ENCODE measurements at places on chromosomes 4 and X.

- no peak for DNase-seq
Observed at GRCh38 chr4:120331486-120332370, 265.1 kb upstream of the MAD2L1 start.

DNA sequence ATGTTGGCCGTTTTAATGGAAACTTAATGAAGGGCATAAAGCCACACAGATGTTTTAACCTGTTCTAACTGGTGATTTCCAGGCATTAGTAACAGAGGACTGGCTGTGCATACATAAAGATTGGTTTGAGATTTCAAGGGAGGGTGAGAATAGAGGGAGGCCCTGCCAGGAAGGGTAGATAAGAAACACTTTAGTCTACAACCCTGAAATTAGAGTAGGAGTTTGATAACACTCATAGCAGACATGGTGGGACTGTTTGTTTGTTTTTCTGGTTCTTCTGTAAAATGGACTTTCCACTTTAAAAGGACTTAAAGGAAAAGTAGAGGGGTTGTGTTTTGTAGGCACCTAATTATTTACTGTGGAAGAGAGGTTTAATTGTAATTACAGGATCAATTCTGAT lies 16.2 kb downstream of the SLC4A4 start:
- no peak for DNase-seq

GRCh38 chrX:155745792-155746191 lies 133.0 kb upstream of the TMLHE start:
- no peak for DNase-seq

DNA sequence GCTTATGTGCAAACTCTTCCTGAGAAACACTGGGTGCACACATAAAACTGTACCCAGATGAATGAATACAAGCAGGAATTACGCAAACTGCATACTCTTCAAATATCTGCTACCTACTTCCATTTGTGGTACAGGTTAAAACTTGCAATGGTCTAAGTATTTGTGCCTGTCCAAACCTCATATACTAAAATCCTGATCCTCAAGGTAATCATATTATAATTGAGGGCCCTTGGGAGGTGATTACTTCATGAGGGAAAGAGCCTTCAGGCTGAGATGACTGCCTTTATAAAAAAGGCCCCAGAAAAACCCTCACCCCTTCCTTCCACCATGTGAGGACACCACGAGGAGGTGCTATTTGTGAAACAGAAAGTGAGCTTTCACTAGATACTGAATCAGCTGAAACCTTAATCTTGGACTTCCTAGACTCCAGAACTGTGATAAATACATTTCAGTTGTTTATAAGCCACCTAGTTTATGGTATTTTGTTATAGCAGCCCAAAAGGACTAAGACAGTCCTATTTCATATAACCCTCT lies 1977.2 kb downstream of the PCDH7 start:
- DNase-seq, result no peak

GRCh38 chr4:20252656-20253282 lies 1.1 kb downstream of the SLIT2 start:
- peak; percentile 11 for DNase-seq
